ENCODE measurements at places on chromosomes 16 and 17.

- DNase-seq = no peak
These were observed 3.6 kb upstream of the WDR81 start for GRCh38 chr17:1720856-1721386.

- no peak for DNase-seq
These were observed 267.2 kb downstream of the PARN start for GRCh38 chr16:14362774-14363371.

- no peak for DNase-seq
These were observed 18.4 kb upstream of the G6PC1 start for GRCh38 chr17:42882166-42882565.

GRCh38 chr17:18995220-18995619 lies 9.3 kb downstream of the FAM83G start:
- no peak for DNase-seq

DNA sequence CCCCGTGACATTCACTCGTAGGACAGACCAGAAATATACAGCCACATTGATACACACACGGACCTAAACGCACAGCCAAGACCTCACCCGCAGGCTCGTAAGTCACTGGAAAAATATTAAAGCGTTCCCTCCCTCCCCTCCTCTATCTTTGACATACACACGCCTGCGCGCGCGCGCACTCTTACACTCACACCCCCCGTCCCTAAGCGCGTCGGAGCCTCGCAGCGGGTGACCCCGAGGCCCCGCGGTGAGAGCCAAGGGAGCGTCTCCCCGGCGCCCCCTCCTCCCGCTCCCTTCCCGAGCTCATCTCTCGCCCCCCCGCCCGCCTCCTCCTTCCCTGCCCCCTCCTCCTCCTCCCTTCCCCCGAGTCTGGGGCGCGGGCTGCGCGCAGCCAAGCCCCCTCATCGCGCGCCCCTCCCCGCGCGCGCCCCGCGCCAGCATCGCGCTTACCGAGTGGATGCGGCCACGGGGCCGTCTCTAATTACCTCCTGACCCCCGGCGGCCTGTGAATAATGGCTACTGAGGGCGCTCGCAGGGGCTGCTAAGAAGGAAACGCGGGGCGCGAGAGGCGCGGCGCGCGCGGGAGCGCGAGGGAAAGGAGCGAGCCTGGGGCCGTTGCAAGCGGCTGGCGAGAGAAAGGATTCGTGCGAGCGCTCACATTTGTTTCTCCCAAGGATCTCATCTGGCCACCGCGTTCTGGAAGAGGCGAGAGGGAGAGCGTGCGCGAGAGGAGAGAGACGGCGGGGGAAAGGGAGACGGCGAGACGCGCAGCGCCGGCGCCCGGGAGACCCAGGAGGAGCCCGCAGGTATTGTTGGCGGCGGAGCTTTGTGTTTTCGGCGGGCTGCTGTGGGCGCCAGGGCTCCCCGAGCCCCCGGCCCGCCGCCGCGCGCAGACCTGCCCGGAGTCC lies 42.4 kb downstream of the RAI1 start:
- DNase-seq = no peak

- no peak for DNase-seq
These were observed 9.8 kb downstream of the SLC4A1 start for GRCh38 chr17:44257815-44258760.

DNA sequence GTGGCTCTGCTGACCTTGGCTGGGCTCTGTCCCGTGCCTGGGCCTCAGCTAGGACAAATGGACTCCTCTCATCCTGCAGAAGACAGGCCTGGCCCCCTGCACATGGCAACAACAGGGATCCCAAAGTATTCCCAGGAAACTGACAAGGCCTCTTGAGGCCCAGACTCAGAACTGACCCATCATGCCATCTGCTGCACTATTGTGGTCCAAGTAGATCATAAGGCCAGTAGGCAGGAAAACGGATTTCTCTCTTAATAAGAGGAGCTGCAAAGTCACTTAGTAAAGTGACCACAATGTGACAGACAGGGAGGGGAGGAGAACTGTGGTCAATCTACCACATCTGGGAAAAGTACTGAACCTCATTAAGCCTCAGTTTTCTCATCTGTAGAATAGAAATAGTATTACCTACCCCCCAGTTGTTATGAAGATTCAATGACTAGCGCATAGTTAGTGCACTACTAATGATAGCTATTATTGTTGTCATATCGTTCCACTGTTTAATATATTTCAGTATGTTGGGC lies 62.1 kb upstream of the TNRC6A start:
- no peak for DNase-seq

DNA sequence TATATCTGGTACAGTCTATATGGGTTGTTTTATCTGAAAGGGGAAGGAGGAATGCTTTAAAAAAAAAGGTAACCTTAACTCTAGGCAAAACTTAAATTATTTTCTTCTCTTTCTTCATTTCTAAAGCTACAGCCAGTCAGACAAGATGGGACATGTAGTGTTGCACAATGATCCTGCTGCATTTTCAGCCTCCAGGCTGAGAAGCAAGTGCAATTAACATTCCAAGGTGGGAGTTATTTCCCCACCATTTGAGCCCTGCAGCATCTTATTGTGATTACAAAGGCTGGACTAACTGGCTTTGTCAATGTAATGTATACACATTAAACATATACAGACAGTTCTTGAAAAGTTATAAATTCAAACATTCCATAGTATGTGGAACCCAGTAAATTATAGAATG lies 22.6 kb upstream of the NF1 start:
- no peak for DNase-seq

DNA sequence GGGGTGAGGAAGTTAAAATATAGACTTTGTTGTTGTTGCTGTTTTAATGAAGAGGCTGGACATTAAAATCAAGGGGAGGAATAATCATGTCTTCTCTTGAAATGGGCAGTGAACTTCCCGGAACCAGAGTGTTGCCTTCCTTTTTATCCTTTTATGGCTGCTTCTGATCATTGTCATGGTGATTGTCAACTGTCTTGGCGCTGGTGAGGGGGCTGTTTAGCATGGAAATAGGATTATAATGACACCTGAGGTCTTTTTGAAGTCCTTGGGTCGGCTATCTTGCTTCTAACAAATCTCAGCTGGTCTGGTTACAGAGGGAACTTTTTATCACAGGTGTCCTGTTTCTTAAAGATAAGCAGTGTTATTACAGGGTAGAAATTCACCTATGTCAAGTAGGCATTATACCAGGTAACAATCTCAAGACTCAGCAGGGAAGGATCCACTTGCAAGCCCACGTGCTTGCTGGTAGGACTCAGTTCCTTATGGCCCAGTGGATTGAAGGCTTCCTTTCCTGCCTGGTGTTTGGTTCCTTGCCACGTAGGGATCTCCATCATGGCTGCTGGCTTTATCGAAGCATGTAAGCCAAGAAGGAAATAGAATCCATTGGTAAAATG lies 349.3 kb downstream of the WWOX start:
- DNase-seq = no peak

DNA sequence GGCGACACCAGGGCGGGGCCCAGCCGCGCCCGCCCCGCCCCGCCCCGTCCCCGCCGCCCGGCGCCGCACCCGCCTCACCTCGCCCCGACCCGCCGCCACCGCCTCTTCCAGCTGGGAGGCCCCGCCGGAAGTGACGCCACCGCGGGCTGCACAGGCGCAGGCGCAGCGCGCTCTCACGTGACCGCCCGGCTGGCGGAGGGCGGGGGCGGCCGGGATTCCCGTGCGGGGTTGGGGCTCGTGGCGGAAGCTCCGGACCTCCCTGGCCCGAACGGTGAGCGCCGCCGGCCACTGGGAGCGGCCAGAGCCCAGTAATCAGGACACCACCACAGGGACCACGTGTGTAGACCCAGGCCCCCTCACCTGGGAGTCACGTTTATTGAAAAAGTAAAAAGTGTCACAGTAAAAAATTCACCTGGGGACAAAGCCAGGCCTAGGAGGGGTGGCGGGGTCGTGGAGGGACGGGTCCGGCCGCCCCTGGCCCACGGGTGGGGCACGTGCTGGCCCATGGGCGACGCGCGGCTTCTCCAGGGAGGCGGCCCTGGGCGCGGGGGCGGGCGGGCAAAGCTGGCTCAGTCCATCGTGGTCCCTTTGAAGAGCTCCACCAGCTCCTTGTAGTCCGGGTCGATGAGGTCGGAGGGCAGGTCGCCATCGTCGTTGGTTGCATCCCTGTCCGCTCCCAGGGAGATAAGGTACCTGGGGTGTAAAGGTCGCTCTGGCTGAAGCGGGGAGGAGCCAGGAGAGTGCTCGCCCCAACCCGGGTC lies at the start of gene MCRIP1:
TSS of gene MCRIP1 (minus strand) at position 132 of the 761 bp plus-strand sequence. CDS start 8,785 bp downstream, outside the sequence.
- peak; percentile 97 for DNase-seq
